ENCODE measurements at places on chromosomes 7 and 10.

DNA sequence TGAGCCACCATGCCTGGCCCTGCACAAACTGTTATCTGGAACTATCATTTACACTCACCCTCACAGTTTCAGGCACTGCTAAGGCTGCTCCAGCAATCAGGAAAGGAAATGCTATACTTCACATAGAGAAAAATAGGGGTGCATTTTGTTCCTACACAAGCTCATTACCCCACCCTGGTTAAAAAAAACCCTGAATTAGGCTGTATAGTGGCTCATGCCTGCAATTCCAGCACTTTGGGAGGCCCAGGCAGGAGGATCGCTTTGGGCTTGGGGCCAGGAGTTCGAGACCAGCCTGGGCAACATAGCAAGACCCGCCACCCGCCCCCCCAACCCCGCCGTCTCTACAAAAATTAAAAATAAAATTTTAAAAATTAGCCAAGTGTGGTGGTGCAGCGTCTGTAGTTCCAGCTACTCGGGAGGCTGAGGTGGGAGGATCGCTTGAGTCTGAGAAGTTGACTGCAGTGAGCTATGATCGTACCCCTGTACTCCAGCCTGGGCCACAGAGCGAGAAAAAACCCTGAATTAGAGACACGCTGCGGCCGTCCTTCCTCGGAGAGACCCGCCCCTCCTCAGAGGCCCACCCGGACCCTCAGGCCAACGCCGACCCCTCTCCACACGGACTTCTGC is 539 bp downstream of the PTCD1 start:
- DNase-seq: no peak

DNA sequence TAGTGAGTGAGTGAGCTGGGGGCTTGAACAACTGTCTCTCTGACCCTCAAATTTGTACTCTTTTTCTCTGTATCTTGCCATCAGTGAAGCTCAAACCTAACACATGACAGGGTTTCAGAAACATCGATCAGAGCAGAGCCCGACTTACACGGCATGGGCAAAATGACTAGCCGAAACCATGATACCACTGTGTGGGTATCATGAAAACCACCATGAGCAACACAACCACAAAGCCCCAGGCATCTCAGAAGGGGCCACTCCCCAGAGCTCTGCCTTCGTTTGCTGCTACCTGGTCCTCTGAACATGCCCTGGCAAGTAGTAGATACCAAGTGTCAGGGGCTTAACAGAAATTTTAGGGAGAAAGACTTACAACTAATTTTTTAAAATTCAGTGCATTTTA is 308.5 kb downstream of the WDR11 start:
- no peak for DNase-seq

DNA sequence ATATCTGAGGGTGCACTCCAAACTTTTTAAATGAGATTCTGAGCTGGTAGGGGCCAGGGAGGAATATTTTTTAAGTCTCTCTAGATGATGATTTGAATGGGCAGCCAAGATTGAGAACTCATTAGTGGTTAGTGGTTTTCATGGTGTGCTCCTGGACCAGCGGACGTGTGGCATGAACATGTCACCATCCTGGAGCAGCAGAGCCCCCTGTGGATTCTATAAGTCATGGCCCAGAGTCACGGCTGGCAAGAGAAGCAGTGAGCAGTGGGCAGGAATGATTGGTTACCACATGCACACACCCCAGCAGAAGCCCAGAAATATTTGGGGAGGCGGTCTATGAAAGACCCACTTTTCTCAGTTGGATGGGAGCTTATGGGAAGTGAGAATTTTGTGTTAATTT is 21.2 kb upstream of the UCN3 start:
- DNase-seq: peak; percentile 61

DNA sequence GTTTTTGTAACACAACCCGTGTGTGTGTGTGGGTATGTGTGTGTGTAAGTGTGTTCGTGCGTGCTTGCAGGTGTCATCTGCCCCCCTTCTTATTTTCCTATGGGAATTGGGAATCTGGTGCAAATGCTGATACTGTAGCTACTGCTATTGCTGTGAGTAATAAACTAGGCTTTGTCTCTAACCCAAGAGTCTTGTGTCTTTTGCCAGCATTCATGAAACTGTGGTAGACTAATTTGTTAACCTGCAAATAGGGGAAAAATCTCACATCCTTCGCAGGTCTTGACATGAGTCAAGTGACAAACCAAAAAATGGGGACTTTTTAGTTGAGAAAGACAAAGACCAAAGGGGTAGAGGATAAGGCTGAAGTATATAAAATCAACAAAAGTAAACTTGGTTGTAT is 57.9 kb upstream of the FAM133B start:
- DNase-seq: no peak

- DNase-seq: no peak
Observed at GRCh38 chr7:148495605-148496004, 95.0 kb upstream of the C7orf33 start.

- no peak for DNase-seq
Observed at GRCh38 chr7:85175217-85175616, 11.6 kb downstream of the SEMA3D start.

DNA sequence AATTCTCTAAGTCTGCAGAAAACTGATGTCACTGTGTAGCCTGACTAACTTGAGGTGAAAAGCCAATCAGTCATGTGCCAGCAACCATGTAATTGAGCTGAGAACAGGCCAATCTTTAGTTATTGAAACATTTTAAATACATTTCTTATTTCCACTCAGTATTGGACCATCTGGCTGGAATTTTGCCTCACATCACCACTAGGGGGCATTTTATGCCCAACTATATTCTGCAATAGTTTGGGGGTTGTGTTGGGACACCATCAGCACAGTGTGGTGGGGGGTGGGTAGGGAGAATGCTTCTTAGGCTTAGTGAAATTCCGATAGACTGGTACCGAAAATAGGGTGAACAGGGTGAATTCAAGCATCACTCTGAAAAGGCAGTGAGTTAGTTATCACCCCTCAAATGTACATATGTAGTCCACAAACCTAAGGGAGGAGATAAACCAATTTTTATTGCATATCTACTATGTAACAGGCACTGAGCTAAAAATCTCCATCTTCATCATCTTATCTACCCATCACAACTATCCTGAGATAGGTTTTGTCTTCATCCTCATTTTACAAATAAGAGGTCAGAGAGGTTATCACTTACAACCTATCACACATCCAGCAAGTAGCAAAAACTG is 17.8 kb downstream of the NPSR1 start:
- DNase-seq: peak; percentile 34

DNA sequence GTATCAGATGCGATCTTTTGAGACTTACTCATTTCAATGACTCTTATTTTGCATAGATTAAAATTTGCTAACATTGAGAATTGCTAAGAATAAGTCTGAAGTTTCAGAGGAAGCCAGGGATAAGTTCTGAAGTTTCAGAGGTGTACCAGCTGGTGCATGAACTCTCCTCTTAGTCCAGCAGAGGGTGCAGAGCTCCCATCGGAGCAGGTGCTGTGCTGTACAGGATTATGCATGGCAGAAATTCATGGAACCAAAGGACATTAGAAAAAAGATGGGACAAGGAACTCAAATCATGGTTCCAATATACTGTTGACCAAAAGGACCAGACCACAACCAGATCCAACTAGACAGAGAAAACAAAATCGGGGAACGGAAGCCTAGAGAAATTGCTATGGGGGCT is 41.9 kb downstream of the MGAM2 start:
- DNase-seq: peak; percentile 15

GRCh38 chr10:69636626-69637605 is 6.9 kb downstream of the FAM241B start:
- DNase-seq: no peak

DNA sequence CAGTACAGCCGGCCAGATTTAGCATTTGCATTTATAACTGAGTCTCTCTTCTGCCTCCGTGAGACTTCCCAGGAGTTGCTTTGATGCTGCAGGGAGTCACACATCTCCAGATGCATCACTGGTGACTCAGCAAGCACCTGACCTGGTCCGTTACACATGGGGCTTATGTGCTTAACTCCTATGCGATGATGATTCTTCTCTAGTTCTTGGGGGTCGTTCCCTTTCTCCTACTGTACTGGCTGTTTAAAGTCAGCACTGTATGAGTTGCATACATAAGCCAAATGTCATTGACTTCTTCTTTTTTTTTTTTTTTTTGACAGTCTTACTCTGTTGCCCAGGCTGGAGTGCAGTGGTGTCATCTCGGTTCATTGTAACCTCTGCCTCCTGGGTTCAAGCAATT is 13.0 kb upstream of the AKR1E2 start:
- DNase-seq: peak; percentile 55

DNA sequence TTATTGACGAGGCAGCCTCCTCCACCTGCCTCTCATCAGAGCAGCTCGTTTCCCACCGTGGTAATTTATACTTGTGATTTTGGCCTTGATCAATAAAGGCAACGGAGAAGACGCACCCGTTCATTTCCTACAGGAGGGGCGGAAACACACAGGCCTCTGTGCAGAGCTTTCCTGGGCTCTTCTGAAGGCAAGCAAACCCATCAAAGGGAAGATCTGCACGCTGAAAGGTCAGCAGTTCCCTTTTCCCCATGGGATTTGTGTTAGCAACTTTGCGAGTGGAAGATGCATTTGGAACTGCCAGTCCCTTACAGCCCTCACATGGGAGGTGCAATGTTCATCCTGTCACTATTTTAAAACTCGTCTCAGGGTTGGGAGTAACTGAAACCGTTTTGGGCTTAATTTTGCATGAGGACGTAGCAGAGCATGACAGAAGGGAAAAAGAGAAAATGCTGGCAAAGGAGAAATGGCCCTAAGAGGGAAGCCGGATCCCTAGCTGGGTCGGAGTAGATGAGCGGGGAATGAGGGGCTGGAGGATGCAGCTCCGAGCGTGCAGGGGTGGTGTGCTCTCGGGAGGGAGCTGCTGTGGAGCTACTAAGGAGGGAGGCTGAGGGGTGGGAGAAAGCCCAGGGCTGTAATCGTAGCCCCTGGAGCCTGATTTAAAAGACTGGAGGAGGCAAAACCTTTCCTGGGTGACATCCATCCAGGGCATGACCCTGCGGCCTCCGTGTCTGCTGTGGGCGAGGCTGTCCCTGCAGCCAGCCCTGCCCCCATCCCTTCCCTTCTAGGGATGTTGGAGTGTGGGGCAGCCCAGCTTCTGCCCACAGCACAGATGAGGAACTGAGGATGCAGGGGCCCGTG is 111.1 kb upstream of the FAM20C start:
- no peak for DNase-seq

GRCh38 chr10:44206127-44206818 is 178.6 kb downstream of the CXCL12 start:
- DNase-seq: no peak

- peak; percentile 79 for DNase-seq
Observed at GRCh38 chr7:66183700-66184099, 21.4 kb upstream of the TPST1 start.

DNA sequence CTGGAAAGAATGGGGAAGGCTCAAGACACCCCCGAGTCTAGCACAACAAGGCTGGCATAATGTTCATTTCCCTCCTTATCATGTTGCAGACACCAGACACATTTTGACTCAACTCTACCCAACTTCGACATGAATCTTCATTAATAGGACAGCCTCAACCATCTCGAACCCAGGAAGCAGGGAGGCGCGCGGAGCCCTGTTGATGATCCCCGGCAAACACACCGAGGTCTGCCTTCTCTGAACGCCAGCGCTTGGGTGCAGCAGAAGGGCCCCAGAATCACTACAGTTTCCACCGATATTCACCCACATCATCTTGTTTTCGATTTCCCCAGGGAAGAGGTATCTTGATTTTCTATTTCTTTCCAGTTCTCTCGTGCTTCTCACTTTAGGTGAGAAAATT is 563.6 kb downstream of the TCERG1L start:
- no peak for DNase-seq

- no peak for DNase-seq
Observed at GRCh38 chr7:24820730-24821044, 63.4 kb upstream of the GSDME start.

- DNase-seq: no peak
Observed at GRCh38 chr7:128721376-128721775, 17.8 kb upstream of the CALU start.

DNA sequence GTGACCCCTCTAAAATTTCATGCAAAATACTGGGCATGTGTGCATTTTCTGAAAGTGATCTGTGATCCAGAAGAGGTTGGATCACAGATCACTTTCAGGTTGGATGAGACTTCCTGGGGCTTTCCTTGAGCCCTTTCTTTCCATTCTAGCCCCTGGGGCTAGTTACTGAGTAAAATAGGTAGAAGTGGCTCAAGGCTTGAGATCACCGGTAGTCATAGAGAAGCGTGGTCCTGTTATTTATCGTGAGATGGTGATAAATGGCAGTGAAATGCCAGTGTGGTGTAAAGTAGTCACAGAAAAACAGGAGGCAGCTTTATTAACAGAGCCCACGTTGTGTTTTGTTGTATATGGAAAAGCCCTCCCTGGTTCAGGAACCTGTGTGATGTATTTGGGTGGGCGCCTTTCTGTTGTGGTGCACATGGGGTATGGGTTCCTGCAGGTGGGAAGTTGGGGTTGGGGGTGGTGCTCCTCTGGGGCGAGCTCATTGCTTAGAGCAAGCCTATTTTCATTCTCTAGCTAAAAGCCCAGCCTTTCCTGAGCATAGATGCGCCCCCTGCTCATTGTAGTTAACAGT is 34.0 kb upstream of the SH2D4B start:
- DNase-seq: no peak

DNA sequence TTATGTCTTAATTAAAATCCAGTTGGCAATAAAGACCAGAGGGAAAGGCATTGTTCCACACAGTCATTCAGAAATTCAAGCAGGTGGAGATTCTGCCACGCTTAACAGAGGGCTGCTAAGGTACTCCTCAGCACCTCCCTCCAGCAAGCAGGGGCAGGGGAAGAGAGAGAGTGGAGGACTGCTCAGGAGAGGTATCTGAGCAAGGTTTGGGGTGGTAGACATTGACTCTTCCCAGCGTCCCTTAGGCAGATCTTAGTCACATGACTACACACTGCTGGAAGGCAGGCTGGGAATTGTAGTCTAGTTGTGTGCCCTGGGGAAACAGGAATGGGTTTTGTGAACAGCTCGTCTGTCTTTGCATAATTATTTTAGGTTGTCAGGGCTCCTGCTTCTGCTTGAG is 181.6 kb downstream of the NPSR1 start:
- no peak for DNase-seq

GRCh38 chr7:138887085-138887710 is 89.2 kb upstream of the ATP6V0A4 start:
- DNase-seq: no peak

- DNase-seq: no peak
Observed at GRCh38 chr7:69768986-69769595, 170.8 kb downstream of the AUTS2 start.

DNA sequence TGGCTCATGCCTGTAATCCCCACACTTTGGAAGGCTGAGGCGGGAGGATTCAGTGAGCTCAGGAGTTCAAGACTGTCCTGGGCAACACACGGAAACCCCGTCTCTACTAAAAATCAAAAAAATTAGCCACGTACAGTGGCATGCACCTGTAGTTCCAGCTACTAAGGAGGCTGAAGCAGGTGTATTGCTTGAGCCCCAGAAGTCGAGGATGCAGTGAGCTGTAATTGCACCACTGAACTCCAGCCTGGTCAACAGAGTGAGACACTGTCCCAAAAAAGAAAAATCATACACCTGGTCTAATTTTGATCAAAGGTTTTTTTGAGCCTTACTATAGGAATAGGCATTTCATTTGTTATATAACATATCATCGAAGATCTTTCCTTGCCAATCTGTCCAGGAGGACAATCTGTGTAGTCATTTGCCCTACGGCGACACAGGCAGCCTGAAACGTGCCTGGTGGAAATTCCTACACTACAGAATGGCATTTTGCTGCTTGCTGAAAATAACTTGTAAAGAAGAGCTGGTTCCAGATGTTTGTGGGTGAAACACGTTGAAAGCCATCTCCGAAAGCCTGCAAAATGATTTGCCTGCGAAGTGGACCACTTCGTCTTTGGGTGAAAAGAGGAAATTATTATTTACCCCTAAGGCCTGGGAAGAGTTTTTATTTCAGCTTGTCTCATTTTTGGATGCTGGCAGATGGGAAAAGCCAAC is 31.3 kb upstream of the GDI2 start:
- DNase-seq: no peak

GRCh38 chr7:31478018-31478417 is 35.9 kb upstream of the ITPRID1 start:
- no peak for DNase-seq

Measured in H4 (cell line).